ENCODE measurements at places on chromosomes 7 and 10.

DNA sequence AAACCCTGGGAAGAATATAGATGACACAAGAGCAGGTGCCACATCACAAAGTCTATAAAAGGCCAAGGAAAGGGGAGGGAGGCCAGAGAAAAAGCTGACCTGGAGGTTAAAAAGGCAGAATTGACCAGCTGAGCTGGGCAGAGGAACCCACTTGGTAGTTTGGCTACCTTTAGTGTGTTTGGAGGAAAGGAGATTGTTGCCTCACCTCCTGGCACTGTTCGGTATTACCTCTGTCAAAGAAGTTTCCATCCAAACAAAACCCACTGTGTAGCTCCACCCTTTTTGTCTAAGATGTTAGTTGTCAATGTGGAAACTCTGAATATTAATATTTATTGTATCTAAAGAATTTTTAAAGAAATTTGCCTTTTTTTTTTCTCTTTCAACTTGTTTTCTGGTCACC lies 23.4 kb downstream of the ENTPD7 start:
- no peak for DNase-seq

DNA sequence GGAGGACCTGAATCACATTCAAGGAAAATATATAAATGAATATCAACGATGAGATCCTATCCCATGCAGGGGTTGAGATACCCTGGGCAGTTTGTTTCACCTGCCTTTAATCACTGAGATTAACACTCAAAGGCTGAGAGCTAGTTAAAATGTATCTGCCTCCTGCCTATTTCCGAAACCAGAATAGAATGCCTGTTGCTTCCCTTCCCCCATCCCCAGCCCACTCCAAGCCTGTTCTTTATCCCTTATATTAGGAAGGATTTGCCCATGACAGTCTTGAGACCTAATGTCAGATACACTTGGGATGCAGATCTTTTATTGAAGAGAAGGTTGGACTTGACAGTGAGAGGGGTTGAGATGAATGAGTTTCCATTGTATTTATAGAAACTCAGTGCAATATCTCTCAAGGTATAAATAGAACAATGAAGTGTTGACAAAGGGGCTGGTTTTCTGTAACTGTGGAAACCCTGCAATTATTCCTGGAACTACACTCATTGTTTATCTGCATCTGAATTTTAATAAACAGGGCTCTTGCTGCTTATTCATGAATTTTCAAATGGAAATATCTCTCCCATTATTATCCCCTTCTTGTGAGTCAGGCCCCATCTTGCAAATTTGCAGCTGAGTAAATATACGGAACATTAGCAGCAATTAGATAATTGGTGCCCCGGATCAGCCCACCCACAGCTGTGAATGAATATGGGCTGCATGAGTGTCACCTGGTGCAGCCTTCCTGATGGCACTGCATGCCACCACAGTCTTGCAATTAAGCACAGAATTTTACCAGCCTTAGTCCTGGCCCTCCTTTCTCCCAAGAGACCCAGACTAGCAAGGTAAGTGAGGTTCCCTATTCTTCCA lies 66.7 kb downstream of the SORCS3 start:
- DNase-seq = no peak

DNA sequence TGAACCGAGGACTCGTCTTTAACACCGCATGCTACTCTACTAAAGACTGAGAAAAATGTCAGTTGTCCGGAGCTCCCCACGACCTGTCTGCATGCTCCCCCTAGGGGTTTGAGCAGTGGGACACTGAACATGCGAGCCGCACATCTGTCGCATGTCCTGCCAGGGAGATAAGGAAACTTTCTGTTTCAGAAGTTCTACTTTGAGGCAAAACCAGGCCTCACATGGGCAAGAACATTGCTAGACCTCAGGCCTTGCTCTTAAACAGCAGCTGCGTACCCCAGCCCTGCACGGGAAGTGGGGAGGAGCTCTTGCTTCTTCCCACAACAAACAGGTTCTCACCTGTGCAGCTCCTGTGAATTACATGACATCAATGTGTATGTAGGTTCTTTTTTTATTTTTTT lies 30.3 kb upstream of the HERPUD2 start:
- no peak for DNase-seq

- no peak for DNase-seq
Observed at GRCh38 chr7:156680281-156680680, 39.7 kb downstream of the RNF32 start.
